ENCODE measurements at places on chromosomes 2 and 18. TPM values are rescaled to one million over a fixed set of nuclear protein-coding genes. Genes with fewer than 3 reads are reported as not detected.

Gene ITGA6
- 21.6 TPM for polyA plus RNA-seq

Gene LCT
- polyA plus RNA-seq, result not detected

Gene SMAD4
- polyA plus RNA-seq, result 70.2 TPM

Gene HOXD10
- polyA plus RNA-seq, result not detected

Gene UGT1A9
- not detected for polyA plus RNA-seq

Gene MOGAT1
- 0.98 TPM for polyA plus RNA-seq

Gene COX7A2L
- 155 TPM for polyA plus RNA-seq

Data from HepG2 (cell line).